Left cardiac atrium (tissue), 4 donors: ENCODE measurements at places on chromosomes 11 and 22. TPM values are rescaled to one million over a fixed set of nuclear protein-coding genes. Genes with fewer than 3 reads are reported as not detected.

The APOA4 gene
- not detected for total RNA-seq

The MYOD1 gene
- not detected for total RNA-seq

DNA sequence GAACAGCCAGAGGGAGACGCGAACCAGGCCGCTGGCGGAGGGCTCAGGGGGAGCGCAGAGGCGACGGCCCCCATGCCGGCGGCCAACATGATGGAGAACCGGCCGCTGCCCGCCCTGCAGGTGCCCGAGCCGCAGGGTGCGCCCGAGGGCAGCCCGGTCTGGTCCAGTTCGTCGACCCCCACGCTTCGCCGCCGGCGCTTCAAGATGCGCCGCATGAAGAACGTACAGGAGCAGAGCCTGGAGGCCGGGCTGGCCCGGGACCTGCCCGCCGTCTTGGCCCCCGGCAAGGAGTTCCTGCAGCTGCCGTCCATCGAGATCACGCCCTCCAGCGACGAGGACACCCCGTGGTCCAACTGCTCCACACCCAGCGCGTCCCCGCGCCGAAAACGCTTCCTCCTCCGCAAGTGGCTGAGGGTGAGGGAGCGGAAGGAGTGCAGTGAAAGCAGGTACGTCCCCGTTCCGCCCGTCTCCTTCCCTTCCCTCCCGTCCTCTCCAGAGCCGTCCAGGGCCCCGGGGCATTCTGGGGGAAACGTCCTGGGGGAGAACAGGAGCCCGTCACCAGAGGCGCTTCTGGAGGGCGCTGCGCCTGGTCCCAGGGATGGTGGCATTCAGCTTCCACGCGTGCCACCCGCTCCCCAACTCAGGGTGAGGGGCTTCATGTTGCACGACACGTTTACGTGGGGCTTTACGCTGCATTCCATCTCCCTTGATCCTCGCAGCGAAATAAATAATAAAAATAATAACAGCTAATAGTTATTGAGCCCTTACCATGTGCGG, 840 bp downstream of the GRAMD1B start:
- DNase-seq = peak; percentile 72

DNA sequence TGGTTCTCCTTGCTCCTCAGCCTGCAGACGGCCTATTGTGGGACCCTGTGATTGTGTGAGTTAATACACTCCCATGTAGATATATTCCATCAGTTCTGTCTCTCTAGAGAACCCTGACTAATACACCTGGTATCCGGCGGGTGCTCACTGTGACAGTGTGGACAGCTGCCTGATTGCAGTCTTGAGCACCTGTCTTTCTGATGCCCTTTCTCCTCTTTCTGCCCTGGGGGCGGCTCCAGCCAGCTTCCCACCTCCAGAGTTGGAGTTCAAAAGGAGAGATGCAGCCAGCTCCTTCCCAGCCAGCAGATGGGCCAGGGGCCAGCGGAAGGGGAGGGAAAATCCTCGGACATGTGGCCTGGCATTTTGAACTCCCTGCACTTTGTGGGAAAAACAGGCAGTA, 15.0 kb downstream of the SMIM38 start:
- DNase-seq = no peak

DNA sequence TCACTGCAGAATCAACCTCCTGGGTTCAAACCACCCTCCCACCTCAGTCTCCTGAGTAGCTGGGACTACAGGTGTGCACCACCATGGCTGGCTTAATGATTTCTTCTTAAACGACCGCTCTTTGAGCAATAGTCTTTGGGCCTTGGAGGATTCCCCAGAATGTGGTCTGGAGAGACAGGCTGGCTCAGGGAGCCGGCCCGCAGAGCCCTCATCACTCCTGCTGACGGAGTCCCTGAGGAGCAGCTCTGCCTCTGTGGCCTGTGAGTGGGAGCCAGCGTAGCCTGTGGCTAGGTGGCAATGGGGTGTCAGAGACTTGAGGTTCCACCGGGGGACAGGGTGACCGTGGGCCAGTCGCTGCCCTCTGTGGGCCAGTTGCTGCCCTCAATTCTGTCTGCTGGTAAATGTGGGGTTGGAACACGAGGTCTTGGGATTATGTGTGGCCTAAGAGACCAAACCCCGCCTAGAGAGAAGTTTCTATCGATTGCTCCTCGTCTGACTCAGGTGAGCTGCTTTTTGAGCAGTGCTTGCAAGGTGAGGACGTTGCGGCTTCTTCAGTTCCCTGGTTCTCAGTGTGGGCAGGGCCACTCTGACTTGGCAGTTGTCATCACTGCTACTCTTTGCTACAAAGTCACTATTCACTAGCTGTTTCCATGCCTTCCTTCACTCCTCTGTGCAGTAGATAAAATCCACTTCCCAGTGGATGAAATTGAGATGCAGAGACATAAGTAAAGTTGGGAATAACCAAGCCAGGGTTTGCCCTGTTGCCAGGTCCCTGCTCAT, 124.8 kb upstream of the NECTIN1 start:
- DNase-seq = no peak

DNA sequence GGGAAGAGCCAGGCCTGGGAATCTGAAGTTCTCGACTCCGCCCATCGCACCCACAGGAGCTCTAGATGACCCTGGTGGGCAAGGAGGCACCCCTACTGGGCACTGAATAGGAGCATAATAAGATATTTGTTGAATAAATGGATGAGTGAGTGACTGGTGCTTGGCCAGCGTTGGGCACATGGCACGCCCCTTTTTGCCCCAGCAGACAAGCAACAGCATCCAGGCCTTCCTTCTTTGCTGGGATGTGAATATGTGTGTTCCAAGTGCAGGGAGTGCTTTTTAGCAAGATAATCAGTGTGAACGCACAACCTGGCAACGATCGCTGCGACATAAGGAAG, 443 bp upstream of the CELF1 start:
- no peak for DNase-seq

The VPREB1 gene
- not detected for total RNA-seq

DNA sequence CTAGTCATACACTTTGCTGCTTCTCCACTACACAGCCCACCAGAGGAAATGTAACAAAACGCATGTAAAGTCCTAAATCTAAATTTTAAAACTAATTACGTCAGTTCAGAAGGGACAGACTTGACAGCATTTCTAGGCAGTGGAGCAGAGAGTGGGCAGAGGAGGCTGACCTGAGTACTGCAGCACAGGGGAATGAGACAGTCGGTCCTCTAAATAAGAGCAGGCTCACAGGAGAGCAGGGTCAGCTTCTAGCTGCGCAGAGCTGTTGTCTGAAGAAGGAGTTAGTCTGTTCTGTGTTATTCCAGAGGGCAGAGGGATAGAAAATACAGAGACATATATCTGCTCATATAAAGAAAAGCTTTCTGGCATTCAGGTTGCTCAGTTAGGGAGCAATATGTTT, 40.3 kb downstream of the JHY start:
- DNase-seq = no peak

The MMP8 gene
- not detected for total RNA-seq

DNA sequence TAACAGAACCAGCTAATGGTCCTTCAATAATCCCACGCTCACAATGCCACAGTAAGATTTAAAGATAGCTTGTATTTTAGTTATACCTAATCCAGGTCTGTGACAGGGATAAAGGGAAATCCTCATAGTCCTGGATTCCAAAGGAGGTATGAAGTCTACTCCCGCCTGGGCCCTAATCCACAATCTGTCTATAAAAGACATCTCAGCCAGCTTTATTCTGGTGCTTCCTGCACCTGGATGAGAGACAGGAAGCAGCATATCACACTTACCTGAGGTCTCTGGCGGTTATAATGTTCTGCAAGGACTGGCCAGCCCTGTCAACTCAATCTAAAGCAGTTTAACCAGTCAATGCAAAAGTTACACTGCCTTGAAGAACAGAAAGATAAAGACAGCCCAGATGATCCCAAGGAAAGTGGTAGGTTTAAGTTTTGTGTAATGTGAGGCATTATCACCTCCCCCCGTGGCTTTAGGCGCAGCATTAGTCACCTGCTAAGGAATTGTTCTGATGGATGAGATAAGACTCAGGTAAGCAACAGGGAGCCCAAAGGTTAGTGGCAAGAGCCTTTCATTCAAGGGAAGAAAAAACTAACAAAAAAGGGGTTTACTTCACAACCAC, 57.6 kb downstream of the PLEKHA7 start:
- DNase-seq = no peak

The RGL4 gene
- total RNA-seq = 0.44 TPM

DNA sequence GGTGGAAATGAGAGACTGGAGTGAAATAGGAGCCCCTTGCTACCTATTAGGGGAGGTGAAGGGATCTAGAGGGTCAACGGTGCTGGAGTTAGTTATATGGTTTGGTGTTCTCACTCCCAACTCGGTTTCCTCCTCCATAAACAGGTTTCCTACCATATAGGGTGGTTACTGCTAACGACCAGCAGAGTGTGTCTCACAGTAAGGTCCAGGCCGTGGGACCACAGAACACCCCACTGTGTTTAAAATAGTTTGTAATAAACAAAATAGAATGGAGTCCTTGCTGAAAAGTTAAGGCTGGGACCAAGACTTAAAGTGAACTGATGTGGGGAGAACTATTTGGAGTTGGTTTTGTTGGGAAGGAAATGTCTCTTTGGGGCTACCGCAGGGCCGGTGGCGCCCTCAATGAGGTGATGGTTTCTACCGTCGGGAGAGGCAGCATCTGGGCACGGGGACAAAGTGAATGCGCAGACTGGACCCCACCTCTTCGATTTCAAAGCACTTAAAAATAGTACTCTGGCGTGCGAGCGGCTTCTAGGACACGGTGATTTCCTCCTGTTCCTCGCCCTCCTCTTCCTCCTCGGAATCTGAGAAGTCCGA, 4.5 kb downstream of the DBX1 start:
- no peak for DNase-seq

- DNase-seq = peak; percentile 86
Observed at GRCh38 chr11:110296226-110297075, at the start of gene RDX. TSS of gene RDX (minus strand) at chr11:110296614. CDS start at chr11:110279692, 16,922 bp downstream.

DNA sequence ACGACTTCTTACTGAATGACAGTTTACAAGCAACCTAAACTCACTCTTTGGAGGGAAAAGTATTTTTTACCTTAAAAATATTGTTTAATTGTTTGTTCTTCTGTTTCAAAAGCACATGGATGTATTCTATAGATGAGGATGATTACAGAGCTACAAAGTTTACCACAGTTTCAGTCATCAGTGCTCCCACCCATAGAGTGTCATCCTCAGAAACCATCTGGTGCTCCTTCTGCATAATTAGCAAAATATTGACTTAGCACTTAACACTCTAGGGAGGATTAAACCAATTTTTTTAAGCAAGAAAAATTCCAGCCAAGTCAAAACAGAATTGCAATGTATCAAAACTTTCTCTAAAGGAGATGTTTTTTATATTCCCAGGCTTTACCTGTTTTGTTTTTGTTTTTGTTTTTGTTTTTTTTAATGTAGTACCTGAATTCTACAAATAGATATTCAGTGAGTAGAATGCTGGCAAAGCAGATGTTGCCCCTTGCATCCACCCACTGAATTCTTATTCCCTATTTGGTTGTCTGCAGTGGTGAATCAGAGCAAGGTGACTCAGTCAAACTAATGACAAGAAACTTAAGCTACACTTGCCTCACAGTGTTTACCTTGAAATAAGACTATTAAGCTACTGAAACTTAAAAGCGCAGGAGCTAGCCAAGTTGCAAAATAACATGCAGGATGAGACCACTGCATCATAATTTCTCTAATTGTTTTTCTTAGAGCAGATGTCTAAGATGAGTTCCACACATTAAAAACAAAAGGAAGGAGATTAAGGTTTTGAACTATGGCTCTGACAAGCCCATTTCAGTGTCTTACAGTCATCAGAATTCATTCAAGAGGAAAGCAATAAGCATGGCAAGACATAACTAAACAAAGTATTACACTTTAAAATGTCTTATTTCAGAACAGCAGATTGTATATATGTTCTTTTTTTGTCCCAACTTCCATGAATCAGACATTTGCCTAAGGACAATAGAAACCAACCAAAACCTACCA, 155.1 kb upstream of the SOX6 start:
- DNase-seq = no peak

GRCh38 chr11:35427071-35427470, 7.7 kb upstream of the SLC1A2 start:
- DNase-seq = peak; percentile 55

- DNase-seq = no peak
Observed at GRCh38 chr11:106086135-106086534, 8.7 kb downstream of the AASDHPPT start.

GRCh38 chr22:40557972-40558371, 78.5 kb downstream of the MRTFA start:
- no peak for DNase-seq
